ENCODE measurements at places on chromosomes 5 and 9.
A peak's percentile ranks its signal among the peaks of the same experiment; 100 is the strongest.

- no peak for DNase-seq
Measured at GRCh38 chr5:31736127-31736526, 97.2 kb downstream of the PDZD2 start.

- no peak for DNase-seq
Measured at GRCh38 chr5:10031817-10032216, 217.9 kb downstream of the ATPSCKMT start.

DNA sequence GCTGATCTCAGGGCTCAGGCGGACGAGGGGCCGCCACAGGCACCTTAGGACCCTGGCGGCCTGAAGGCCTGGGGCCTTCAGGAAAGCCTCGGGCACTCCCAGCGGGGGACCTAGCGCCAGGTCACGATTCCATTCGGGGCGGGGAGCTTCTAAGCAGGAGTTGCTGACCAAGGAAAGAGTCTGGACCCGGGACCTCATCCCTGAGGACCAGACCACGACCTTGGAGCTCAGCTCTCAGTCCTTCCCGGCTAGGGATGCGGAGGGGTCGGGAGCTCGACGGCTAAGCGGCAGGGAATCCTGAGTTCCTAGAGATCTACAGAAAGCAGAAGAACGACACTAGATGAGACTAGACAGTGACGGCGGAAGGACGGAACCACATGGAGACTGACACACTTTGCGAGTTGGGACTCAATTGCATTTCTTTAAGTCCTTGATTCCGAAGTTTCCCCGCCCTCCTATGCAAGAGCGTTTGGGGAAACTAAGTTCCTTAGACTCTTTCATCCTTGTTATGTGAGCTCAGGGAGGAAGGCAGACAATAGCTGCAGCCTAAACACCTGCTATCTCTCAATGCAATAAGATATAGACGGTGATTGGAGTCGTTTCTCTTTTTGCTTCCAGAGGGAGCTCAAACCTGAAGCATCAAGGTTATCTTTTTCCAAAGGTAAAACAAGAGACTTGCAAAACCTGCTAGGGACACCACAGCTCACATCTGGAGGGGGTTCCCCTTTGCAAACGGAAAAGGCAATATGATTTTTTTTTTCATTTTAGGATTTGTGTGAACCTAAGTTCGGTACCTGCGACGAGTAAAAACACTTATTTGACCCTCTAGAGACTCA lies 9.7 kb downstream of the NR2F1-AS1 start:
- no peak for DNase-seq

DNA sequence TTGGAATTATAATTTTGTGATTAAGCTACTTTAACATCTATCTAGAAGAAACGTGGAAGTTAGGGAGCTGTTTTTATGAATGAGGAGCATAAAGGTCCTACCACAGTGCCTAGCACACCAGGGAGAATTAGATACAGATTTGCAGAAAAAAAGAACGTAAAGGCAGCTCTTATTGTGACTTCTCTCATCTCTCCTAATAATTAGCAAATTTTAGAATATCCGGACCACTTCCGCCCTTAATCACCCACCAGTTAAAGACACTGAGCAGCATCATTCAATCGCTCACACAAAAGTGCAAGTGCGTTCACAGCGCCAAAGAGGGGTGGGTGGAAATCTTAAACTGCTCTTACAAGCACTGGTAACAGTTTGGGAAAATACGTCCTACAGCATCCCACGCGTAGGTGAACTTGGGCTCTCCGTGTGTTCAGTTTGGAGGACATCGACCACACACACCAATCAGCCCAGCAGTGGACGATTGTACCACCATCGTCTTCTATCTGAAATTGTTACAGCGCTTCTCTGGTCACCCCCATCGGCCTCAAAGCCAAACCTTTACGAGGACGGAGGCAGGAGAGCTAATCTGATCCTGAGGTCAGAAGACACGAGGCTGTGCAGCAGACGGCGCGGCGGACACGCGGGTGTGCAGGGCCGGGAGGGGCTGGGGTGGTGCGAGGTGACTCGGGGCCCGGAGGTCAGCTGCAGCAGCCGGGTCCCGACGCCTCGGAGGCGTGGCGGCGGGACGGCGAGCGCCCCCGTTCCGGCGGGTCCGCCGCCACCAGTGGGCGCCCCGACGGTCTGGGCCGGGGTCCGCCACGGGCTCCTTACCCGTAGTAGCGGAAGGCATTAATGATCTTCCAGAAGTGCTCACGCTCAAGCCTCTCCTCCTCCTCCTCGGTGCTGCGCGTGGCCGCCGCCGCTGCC lies 646 bp downstream of the CARNMT1 start:
- peak; percentile 68 for DNase-seq

DNA sequence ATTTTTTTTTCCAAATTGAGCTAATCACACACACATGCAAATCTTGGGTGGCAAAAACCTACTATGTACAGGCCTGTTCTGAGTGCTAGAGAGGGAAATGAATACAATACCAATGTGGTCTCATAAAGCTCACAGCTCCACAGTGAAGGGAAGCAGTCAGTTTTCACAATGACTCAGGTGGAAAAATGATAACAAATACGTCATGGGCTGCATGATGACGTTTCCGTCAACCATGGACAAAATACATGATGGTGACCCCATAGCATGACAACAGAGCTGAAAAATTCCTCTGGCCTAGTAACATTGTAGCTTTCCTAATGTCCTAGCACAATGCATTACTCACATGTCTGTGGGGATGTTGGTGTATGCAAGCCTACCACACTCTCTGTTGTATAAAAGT lies 252.5 kb downstream of the TRIM32 start:
- DNase-seq, result no peak

DNA sequence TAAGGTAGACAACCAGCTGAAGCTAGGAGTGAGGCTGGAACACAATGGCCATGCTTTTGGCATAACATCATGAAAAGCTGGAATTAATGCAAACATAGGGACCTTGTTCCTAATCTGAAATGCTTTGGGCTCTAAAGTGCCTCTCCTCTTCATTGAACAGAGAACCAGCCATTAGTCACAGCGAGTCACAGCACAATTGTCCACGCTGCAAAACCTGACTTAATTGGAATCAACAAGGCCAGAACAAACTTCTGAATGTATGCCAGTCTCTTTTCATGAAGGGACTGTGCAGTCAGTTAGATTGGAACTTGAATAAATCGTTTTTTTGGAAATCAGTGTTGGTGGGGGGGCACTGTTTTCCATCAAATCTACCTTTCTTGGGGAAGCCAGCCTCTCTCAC lies 96.5 kb downstream of the JAKMIP2 start:
- no peak for DNase-seq

DNA sequence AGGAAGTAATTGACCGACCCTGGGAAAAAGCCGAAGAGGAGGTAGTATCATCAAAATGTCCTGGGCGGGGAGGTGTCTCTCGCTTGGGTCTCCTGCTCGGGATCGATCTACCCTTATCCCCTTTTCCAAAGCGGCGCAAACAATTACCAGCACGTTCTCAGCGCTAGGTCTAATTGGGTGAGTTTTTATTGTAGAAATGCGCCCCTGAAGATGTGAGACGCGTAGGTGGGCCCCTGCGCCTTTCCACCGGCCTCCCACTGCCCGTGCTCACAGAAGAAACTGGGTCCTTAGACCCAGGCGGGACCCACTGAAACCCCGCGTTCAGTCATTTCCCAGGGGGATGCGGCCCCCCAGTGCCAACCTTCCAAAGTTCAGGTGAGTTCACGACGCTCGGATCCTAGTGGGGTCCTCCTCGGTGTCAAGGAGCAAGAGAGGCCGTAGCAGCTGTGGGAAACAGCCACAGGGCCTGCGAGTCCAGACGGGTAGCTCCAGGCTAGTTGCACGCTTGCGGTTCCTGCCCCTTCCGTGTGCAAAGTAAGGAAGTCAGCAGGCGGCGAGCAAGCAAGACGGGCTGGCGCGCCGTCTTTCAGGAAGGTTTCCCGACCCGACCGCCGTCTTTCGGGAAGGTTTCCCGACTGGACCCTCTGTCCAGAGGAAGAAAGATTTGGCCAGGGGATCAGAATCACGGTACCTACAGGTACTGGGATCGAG lies 1.5 kb downstream of the SMIM32 start:
- no peak for DNase-seq

DNA sequence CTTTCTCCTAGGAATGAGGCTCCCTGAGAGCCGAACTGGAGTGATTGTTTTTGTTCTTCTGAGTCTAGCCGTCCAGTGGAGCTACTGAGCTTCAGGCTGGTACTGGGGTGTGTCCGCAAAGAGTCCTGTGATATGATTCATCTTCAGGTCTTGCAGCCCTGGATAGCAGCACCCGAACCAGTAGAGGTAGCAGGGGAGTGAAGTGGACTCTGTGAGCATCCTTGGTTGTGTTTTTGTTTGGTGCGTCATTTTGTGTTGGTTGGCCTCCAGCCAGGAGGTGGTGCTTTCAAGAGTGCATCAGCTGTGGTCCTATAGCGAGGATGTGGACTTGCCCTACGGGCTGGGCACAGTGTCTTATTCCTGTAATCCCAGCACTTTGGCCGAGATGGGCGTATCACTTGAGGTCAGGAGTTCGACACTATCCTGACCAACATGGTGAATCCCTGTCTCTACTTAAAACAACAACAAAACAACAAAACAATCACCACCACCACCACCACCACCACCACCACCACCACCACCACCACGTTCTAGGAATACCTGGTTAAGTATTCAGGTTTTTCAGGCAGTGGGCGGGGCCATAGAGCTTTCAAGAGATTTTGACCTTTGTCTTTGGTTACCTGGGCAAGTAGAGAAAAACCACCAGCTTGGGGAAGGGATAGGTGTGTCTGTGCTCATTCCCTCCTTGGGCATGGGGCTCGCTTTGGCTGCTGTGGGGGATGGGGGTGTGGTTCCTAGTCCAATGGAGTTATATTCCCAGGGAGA lies 154.0 kb downstream of the WDR70 start:
- no peak for DNase-seq

DNA sequence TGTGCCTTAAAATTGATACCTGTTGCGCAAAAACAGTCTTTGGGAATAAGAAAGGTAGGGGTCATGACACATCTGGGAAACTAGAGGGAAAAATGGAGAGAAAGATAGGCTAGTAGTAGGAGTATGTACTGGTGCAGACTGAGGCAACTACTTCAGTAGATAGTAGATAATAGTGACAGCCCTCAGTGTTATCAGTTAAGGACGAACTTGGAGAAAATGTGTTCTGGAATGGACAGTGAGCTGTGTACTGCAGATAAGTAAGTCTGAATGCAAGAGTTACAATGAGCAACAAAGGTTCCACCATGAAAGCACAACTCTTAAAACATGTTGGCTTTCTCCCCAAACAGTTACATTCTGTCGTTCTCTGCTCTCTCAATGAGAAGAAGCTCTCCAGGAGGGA lies 6.5 kb upstream of the INSL6 start:
- no peak for DNase-seq

GRCh38 chr5:40437452-40437861 lies 242.3 kb upstream of the PTGER4 start:
- no peak for DNase-seq

- no peak for DNase-seq
Measured at GRCh38 chr9:20255052-20255451, 367.2 kb downstream of the MLLT3 start.

DNA sequence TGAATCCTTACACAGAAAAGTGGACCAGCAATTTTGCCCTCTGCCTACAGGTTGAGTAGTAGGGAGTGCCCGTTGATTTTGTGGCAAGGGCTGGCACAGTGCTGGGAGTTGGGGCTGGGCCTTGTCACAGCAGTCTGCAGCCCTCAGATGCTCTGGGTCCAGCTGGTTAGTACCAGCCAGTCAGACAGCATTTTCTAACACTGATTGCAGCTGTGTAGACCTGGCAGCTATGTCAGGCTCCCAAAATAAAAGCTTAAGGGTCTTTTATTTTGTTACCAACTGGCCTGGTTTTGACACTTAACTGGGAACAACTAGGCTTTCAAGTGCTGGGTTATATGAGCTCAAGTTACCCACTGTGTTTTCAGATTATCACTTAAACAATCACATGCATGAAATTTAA lies 57.7 kb downstream of the MAT2B start:
- no peak for DNase-seq

DNA sequence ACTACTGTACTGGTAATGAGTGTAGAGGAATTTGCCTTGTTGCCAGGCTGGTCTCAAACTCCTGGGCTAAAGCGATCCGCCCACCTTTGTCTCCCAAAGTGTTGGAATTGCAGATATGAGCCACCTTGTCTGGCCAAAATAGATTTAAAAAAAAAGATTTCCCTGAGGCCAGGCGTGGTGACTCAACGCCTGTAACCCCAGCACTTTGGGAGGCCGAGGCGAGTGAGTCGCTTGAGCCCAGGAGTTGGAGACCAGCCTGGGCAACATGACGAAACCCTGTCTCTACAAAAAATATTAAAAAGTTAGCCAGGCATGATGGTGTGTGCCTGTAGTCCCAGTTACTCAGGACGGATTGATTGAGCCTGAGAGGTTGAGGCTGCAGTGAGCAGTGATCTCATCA lies 62.5 kb downstream of the IPO11 start:
- DNase-seq, result no peak

- DNase-seq, result peak; percentile 21
Measured at GRCh38 chr5:34008802-34009201, 952 bp upstream of the AMACR start.

DNA sequence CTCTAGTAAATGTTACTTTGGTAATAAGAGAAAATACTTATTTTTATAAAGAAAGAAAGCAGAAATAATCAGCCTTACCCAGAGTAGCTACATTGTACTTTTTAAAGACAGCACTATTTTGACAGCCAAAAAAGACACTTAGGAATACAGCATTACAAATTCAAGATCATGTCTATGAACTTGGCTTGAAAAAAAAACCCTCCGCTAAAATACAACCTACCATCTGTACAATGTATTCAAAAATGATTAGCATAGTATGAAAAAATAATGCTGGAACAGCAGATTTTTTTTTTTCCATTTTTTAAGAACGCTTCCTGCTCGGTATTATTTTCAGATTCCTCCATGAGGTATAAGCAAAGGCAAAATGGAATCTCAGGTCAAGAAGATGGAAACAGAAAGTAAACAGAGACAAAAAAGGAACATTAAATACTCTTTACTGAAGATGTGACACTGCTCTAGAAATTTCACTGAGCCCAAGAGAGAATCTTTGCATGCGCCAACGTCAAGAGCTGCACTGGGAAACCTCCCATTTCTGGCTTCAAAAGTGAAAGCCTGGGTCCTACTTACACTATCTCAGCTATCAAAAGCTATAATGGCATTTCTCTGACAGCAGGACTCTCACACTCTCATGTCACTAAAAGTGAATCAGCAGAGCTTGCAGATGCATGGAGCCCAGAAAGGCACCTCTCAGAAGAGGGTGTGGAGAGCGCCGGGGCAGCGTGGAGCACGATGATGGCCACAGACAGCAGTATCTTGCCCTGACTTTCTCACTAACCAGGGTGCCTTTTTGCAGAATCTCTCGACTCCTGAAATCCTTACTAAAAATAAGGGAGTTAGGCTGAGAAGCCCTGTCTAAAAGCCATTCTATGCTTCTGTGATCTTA lies 167.4 kb downstream of the ELAVL2 start:
- no peak for DNase-seq

DNA sequence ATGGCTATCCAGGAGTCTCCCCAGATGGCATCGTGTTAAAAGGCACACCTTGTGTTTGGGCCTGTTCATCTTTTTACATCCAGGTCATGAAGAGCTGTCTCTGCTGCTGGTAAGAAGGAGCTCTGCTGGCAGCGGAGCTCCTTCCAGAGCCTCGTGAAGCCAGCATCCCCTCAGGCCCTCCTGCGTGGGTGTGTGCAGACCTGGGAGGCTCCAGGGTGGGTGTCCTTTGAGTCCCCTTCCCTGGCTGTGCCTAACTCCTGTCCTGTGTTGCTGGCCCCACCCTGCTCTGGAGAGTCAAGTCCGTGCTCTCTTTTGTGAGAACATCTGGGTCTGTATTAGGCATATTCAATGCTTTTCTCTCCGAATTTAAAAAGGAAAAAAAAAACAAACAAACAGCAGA lies 149.6 kb upstream of the IRX2 start:
- no peak for DNase-seq

All from HT-29 (cell line).